Activated CD4-positive, alpha-beta T cell treated with anti-CD3 and anti-CD28 coated beads for 1 hour (primary cell): ENCODE measurements at places on chromosomes 2 and 18.

- DNase-seq = no peak
These were observed 364.4 kb downstream of the ZNF521 start for GRCh38 chr18:24987303-24988252.

DNA sequence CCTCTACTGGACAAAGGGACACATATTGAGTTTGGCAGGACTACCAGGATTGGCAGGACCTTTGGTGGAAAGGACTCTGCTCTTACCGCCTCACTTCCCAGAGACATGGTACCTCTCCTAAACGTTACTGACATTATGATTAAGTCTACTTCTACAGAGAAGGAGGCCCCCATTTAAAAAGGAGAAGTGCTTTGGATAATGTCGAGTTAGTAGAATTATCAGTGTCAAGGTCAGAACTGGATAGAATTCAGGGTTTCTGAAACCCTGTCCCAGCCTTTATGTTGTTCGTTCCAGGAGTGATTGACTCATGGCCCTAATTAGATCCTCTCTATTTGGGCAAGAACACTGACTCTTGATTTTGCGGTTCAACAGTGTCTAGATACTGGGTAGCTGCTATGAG lies 45.8 kb downstream of the LRRTM1 start:
- no peak for DNase-seq

GRCh38 chr2:43074592-43075053 lies 151.8 kb downstream of the ZFP36L2 start:
- no peak for DNase-seq

DNA sequence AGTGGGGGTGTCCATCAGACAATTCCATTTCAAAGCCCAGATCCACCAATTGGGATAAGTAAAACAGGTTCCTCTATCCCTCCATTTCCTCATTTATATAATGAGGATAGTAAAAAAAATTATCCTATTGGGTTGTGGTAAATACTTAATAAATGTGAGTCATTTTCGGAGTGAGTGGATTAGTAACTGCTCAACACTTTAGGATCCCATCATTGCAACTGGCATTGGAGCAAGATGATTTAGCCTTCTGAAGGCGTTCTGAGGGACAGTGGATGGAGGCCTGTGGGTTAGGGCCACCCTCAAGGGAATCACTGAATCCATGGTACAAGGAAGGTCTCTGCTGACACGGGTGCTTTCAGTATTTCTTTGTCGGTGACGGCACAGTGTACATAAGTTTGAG lies 108.6 kb upstream of the FZD7 start:
- no peak for DNase-seq

DNA sequence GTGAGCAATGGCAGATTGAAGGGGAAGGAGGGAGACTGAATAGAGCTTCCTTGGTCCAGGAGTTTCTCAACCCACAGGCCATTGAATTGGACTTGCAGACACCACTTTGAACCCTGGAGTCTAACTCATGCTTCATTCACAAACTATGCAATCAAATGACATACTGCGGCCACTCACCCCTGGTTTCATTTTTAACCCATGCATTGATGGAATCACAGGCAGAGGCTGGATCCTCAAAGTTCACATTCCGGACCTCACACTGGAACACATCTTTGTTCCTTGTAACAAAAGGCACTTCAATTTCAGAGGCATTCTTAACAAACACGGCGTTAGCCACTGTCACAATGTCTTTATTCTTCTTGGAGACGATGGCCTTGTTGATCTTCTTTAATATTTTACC lies 40.7 kb downstream of the MRPL44 start:
- no peak for DNase-seq

GRCh38 chr2:203987959-203988358 lies 51.4 kb downstream of the ICOS start:
- DNase-seq = no peak

- no peak for DNase-seq
These were observed 1380.1 kb downstream of the SUCLG1 start for GRCh38 chr2:83079007-83079406.

DNA sequence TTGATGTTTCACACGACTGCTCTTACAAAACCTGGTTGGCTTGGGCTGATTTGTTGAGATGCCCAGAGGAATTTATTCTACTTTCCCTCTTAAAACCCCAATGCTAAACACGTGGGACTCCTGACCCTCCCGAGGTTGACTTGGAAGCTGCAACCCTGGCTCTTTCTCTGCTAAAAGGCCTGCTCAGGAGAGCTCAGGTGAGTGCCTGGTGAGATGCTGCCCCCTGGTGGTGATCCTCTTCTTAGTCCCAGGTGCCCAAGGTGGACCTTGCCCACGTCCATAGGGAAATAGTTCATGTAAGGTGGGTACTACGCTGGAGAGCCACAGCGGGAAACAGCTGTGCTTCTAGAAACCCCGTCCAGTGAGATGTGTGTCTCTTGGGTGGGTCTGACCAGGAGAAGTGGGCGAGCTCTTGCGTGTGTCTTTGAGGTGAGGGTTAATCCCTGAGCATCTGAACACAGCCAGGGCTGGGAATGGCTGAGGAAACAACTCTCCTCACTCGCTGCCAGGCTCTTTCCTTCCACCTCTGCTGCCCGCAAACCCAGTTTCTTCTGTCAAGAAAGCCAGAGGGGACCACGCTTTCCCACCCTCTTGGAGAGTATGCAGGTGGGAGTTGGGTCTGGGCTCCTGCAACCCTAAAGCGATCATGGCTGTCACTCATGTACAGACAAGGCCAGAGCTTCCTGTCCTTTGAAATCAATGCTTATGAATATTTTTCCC lies 25.5 kb upstream of the PXDN start:
- no peak for DNase-seq
